Stimulated activated CD8-positive, alpha-beta memory T cell treated with anti-CD3 and anti-CD28 coated beads, Interleukin-15, amount 100 ng/mL, for 1 hour (primary cell): ENCODE measurements at places on chromosomes 7 and 10.

- DNase-seq: no peak
Observed at GRCh38 chr10:35495521-35496119, 109.5 kb upstream of the GJD4 start.

DNA sequence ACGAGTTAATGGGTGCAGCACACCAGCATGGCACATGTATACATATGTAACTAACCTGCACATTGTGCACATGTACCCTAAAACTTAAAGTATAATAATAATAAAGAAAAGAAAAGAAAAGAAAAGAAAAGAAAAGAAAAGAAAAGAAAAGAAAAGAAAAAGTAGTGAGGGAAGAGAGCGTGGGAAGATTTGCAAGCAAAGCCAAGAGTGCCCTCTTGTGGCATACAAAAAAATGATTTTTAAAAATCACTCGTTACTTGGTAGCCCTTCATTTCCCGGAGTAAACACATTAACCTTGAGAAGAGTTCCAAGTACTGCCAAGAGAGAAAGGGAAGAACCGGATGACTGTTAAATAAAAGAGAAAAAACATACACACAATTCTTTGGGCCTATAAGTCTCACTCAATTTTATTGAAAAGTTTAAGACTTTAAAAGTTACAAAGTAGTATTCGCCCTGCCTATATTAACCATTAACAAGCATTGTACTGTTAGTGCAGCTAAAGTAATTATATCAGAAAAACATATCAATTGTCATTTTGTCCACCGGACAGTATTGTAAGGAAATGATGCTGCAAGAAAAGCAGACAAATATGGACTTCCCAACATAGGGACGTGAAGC, 6.2 kb upstream of the CH25H start:
- no peak for DNase-seq

GRCh38 chr10:129056734-129057689, 410.0 kb upstream of the MGMT start:
- no peak for DNase-seq

GRCh38 chr7:47528471-47528870, 53.4 kb downstream of the TNS3 start:
- no peak for DNase-seq

GRCh38 chr10:97003804-97004201, 171.7 kb downstream of the LCOR start:
- no peak for DNase-seq

GRCh38 chr10:59279476-59279875, 82.9 kb downstream of the FAM13C start:
- no peak for DNase-seq

DNA sequence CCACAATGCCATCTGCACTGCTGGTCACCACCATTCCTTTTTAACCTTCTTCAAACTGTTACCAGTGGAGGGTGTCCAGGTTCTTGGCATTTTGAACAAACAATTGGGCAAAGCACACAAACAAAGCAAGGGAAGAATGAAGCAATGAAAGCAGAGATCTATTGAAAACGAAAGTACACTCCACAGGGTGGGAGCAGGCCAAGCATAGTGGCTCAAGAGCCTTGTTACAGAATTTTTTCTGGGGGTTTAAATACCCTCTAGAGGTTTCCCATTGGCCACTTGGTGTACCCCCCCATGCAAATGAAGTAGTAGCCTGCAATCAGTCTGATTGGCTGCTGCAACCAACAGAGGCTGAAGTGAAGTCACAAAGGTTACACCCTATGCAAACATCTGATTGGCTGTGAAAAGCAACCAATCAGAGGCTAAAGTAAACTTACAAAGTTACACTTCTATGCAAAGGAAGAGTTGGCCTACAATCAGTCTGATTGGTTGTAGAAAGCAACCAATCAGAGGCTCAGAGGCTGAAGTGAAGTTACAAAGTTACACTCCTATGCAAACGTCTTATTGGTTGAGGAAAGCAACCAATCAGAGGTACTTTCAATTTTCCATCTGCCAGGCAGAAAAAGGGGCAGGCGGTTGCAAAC, 103.2 kb upstream of the WAC start:
- no peak for DNase-seq

- DNase-seq: no peak
Observed at GRCh38 chr10:48377751-48378530, 71.5 kb downstream of the MAPK8 start.

- no peak for DNase-seq
Observed at GRCh38 chr7:66920256-66920655, 769 bp upstream of the TMEM248 start.

DNA sequence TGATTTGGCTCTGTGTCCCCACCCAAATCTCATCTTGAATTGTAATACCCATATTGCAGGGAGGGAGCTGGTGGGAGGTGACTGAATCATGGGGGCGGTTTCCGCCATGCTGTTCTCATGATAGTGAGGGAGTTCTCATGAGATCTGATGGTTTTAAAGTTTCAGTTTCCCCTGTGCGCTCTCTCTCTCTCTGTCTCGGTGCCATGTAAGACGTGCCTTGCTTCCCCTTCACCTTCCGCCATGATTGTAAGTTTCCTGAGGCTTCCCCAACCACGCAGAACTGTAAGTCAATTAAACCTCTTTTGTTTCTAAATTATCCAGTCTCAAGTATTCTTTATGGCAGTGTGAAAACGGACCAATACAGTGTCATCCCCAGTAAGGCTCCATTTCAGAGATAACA, 48.3 kb upstream of the CHCHD3 start:
- no peak for DNase-seq

DNA sequence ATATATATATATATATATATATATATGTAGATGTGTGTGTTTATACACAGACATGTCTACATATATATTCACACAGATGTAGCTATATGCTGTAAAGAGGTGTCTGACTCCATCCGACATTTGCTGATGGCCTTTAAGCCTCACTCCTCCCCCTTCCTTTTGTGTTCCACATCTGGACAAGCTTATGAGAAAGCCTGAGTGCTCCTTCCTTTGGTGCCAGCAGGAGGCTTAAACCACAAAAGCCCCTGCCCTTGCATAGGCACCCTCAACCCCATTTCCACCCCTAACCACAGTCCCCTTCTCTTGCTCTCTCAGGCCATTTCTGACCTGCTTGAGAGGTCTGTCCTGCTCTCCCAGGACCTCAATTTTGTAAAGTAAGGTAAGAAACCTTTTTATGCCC, 98.7 kb downstream of the SVOPL start:
- DNase-seq: no peak

DNA sequence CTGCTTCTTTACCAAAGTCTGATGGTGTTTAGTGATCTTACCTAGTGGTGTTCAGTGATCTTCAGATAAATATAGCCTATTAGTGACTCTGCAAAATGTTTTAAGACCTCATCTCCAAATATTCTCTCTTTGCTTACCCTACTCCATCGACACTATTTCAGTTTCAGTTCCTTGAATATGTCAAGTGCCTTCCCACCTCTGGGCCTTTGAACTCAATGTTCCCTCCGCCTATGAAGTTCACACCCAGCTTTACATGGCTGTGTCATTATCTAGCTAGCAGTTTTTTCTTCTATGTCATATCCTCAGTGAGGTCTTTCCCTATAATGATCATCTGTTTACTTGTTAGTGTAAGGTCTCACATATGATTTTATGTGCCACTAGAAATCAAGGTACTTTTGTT, 322.6 kb downstream of the DGKB start:
- DNase-seq: no peak

- DNase-seq: no peak
Observed at GRCh38 chr10:10826125-10826524, 191.5 kb upstream of the CELF2 start.

- DNase-seq: no peak
Observed at GRCh38 chr7:31192986-31193385, 140.9 kb downstream of the ADCYAP1R1 start.

- DNase-seq: no peak
Observed at GRCh38 chr10:103506061-103506460, 12.6 kb downstream of the NEURL1 start.

- no peak for DNase-seq
Observed at GRCh38 chr10:70302292-70302691, 18.5 kb upstream of the NPFFR1 start.

DNA sequence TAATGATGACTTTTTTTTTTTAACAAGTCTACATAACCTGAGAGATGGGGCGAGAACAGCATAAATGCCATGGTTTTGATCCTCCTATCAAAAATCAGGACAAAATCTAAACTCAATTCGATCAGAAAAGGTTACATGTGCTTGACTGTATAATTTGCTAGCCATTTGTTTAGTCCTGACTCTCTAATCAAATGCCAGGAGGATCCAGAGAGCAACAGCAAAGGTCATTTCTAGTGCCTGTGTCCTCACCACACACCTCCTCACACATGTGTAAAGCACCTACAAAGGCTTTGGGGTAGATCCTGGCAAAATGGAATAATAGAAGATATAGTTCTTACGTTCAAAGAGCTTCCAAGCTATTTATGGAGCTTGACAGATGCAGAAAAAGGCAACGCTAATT, 11.0 kb upstream of the FAS start:
- no peak for DNase-seq

GRCh38 chr7:151993977-151994676, 31.3 kb upstream of the GALNT11 start:
- no peak for DNase-seq

- DNase-seq: no peak
Observed at GRCh38 chr7:121755818-121756552, 117.0 kb upstream of the PTPRZ1 start.

DNA sequence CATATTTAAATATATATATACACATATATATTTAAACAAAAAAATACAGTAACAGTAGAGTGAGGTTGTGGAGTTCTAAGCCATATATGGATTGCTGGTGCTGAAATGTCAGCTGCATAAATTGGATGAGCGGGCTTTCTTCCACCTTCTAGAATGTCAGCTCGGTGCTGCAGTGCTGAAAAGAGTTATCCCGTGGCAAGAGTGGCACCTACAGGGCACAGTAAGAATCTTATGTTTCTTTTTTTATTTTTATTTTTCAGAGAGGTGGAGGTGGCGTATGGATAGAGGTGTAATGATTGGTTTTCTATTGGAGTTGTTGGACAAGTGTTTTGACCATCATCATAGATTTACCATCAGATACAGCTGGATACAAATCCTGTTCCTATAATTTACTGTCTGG, 86.2 kb upstream of the DYNC1I1 start:
- no peak for DNase-seq

GRCh38 chr7:81822811-81823210, 53.0 kb upstream of the HGF start:
- DNase-seq: no peak

GRCh38 chr10:88179831-88180230, 316.4 kb downstream of the PTEN start:
- DNase-seq: no peak

GRCh38 chr7:77651575-77652162, 44.6 kb upstream of the RSBN1L start:
- no peak for DNase-seq

GRCh38 chr7:102992938-102993717, 80.3 kb downstream of the LRRC17 start:
- DNase-seq: no peak

- no peak for DNase-seq
Observed at GRCh38 chr7:36796850-36797536, 72.7 kb upstream of the AOAH start.

GRCh38 chr10:12042409-12042796, 206 bp downstream of the UPF2 start:
- no peak for DNase-seq
